Smooth muscle cell of the umbilical artery (primary cell): ENCODE measurements at places on chromosomes 13 and 19. TPM values are rescaled to one million over a fixed set of nuclear protein-coding genes. Genes with fewer than 3 reads are reported as not detected.

Gene B9D2
- total RNA-seq = 2.6 and 3.9 TPM in 2 replicates

Gene PSG1
- not detected in 2 replicates for total RNA-seq

Gene OVOL3
- not detected in 2 replicates for total RNA-seq

Gene ZNF382
- total RNA-seq = 6.7 and 8.6 TPM in 2 replicates

Gene ZNF100
- total RNA-seq = 0.89 and 3.7 TPM in 2 replicates

Gene ZNF829
- 2.6 and 2.7 TPM in 2 replicates for total RNA-seq

Gene TEX26
- not detected in 2 replicates for total RNA-seq

Gene ACTN4
- 257 and 911 TPM in 2 replicates for total RNA-seq

Gene ADPRHL1
- total RNA-seq = 0.59 and 1.5 TPM in 2 replicates

Gene MZF1
- 19.0 and 22.0 TPM in 2 replicates for total RNA-seq

Gene YIF1B
- 83.0 and 92.3 TPM in 2 replicates for total RNA-seq

Gene NKPD1
- under 0.01 and 0.51 TPM in 2 replicates for total RNA-seq

Gene CCL25
- total RNA-seq = not detected in 2 replicates

Gene ETFB
- 58.8 and 149 TPM in 2 replicates for total RNA-seq

Gene ZNF555
- total RNA-seq = 7.2 and 8.3 TPM in 2 replicates

Gene ZFR2
- total RNA-seq = not detected in 2 replicates

Gene NLRP9
- total RNA-seq = not detected in 2 replicates

Gene ZNF525
- 8.5 and 9.2 TPM in 2 replicates for total RNA-seq

Gene CADM4
- total RNA-seq = 1.8 and 3.8 TPM in 2 replicates

Gene PRTN3
- not detected in 2 replicates for total RNA-seq

Gene FCGBP
- 1.2 and 2.2 TPM in 2 replicates for total RNA-seq

Gene PSENEN
- 9.5 and 10.4 TPM in 2 replicates for total RNA-seq

Gene LGALS7
- not detected in 2 replicates for total RNA-seq

Gene DDA1
- total RNA-seq = 27.3 and 37.1 TPM in 2 replicates

Gene LINGO3
- not detected in 2 replicates for total RNA-seq

Gene IGFL1
- total RNA-seq = not detected in 2 replicates

Gene ZNF549
- total RNA-seq = 5.3 and 6.2 TPM in 2 replicates

Gene SPATA13
- total RNA-seq = 8.2 and 9.2 TPM in 2 replicates

Gene CEACAM8
- not detected in 2 replicates for total RNA-seq

Gene CBY2
- total RNA-seq = not detected in 2 replicates

Gene RETN
- total RNA-seq = not detected in 2 replicates

Gene MFSD12
- total RNA-seq = 117 and 155 TPM in 2 replicates

Gene SIGLEC8
- not detected in 2 replicates for total RNA-seq

Gene SLC17A7
- total RNA-seq = not detected in 2 replicates

Gene IRS2
- total RNA-seq = 8.0 and 10.1 TPM in 2 replicates

Gene RELB
- total RNA-seq = 11.0 and 19.2 TPM in 2 replicates
